ENCODE measurements at places on chromosomes 6 and 20.

GRCh38 chr6:77092971-77093370 is 370.3 kb downstream of the HTR1B start:
- no peak for DNase-seq

- no peak for DNase-seq
These were observed 22.9 kb upstream of the HLA-B start for GRCh38 chr6:31379850-31380249.

DNA sequence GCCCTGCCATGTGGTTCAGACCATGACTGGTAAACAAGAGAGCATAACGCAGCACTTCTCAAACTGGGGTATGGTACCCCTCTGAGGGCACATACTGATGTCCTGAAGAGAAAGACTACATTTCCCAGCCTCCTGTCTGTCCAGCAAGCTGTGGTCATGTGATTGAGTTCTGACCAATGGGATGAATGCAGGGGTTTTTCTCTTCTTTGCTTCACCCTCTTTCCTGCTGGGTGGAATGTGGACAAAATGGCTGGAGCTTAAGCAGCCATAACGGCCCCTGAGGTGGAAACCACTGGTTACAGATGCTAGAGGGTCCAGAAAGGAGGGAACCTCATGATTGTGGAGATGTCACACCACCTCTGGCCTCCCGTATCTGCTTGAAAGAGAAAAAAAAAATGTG is 19.4 kb upstream of the KCNB1 start:
- no peak for DNase-seq

GRCh38 chr6:17826301-17826700 is 119.6 kb upstream of the NUP153 start:
- DNase-seq: no peak

- no peak for DNase-seq
These were observed 378.8 kb upstream of the ARID1B start for GRCh38 chr6:156398371-156398770.

- no peak for DNase-seq
These were observed 344.2 kb downstream of the RFPL4B start for GRCh38 chr6:112691289-112691688.

GRCh38 chr6:15526212-15526701 is 136.6 kb downstream of the DTNBP1 start:
- DNase-seq: no peak

DNA sequence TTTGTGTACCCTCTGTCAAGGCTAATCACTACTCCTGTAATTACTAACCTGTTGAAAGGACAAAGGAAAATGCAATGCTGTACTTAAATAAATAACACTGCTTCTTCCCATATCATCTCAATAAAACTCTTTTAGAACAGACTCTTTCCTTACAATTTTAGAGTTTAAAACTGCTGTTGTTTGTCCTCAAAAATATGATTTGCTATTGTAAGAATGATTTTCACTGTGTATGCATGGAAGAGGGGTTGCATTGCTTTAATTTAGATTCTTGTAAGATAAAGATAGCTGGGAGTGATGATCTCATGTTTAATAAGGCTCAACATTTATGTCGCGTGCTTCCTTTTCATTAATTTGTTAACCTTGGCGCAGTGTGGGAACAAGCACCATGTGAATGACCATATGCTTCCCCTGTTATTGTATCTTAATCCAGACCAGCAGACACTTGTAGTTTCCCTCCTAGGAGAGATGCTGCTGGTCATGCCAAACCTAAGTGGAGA is 89.8 kb upstream of the ATXN1 start:
- DNase-seq: no peak

DNA sequence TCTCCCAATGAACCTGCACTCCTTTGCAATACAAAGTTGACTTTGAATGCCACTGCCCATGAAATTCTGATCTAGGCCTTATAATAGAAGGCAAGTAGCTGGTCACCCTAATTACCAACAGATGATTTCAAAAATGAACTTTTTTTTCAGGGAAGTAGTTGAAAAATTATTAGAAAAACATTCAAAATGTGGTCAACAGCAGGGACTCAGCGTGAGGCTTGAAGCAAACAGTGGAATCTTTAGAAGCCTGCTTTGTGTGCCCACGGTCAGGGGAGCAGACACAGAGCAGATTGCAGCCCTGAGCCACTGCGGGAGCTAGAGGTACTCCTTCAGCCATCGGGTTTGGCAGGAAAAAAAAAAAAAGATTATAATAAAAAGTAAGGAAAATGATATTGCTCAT is 87.1 kb upstream of the HEY2 start:
- no peak for DNase-seq

Measured in stimulated activated CD4-positive, alpha-beta T cell treated with anti-CD3 and anti-CD28 coated beads, Interleukin-1b, Interleukin-23, amount 100 ng/mL, for 1 hour (primary cell).